ENCODE measurements at places on chromosomes 5 and 9.

- no peak for DNase-seq
Measured at GRCh38 chr9:135165756-135166519, 78.5 kb downstream of the OLFM1 start.

GRCh38 chr5:37071901-37072581 lies 177.1 kb downstream of the CPLANE1 start:
- no peak for DNase-seq

DNA sequence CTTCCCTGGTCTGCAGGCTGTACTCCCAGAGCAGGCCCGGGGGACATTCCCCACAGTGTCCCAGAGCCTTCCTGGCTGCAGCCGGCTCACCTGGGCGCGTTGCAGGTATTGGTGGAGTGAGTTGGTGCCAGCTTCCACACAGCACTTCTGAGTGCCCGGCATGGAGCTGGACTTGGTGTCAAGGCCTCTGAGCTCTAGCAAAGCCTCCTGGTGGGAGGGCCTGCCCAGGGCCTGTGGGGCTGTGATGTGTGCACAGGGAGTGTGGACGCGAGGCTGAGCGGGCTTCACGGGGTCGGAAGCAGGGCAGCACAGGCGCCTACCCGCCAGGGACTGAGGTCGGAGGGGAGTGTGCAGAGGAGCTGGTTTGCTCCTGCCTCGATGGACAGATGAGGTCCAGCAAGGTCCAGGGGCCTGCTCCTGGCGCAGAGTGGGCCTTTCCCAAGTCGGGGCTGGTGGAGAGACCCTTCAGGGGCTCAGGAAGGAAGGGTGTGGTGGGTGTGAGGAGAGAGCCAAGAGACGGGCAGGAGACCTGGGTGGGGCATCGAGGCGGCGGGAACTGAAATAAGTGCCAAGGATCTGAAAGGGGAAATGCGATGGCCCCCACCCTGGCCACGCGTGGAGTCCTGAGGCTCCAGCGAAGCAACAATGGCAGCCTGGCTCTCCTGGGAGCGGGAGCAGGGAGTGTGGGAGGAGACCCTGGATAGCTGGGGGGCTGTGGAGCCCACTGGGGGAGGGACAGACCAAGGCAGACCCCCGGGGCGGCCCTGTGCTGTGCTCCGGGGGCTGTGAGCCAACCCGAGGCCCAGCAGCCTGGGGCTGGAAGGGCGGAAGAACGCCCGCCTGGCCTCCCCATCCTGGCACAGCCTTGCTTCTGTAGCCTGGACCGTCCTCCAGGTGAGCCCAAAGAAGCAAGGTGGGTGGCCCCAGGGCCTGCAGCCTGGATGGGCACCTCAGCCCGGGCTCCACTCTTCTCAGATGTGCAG lies 78.4 kb downstream of the RXRA start:
- no peak for DNase-seq

- DNase-seq, result peak; percentile 85
Measured at GRCh38 chr9:111599092-111599954, at the start of gene PTGR1. PTGR1 (minus strand) TSS chr9:111599647; CDS start chr9:111597422, 2,225 bp downstream.

- DNase-seq, result no peak
Measured at GRCh38 chr9:93668261-93668871, 92.0 kb downstream of the PHF2 start.

GRCh38 chr5:90802474-90803317 lies 244.1 kb downstream of the ADGRV1 start:
- peak; percentile 27 for DNase-seq

- no peak for DNase-seq
Measured at GRCh38 chr9:1155602-1156001, 105.4 kb downstream of the DMRT2 start.

- DNase-seq, result no peak
Measured at GRCh38 chr5:142425286-142426065, 100.7 kb upstream of the SPRY4 start.

DNA sequence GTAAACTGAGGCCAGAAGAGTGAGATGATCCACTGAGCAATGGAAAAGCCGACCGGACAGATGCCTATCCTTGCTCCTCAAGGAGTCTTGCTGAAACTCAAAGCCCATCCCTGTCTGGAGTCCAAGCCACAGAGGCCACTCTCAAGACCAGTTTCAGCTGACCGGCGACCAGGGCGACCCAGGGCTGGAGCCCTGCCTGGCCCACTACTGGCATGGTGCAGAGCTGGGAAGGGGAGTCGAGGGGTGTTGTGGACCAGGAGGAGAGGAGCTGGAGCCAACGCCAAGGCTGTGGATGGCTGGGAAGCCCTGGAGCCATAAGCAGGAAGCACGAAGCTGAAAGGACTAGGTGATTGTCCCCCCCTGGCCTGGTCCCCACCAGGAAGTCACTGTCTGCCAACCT lies 22.1 kb downstream of the FAM163B start:
- DNase-seq, result no peak

GRCh38 chr5:168357876-168358275 lies 66.4 kb downstream of the WWC1 start:
- no peak for DNase-seq

GRCh38 chr5:68555907-68556681 lies 340.5 kb downstream of the PIK3R1 start:
- DNase-seq, result no peak

- peak; percentile 52 for DNase-seq
Measured at GRCh38 chr9:121895818-121896544, 197.1 kb downstream of the TTLL11 start.

DNA sequence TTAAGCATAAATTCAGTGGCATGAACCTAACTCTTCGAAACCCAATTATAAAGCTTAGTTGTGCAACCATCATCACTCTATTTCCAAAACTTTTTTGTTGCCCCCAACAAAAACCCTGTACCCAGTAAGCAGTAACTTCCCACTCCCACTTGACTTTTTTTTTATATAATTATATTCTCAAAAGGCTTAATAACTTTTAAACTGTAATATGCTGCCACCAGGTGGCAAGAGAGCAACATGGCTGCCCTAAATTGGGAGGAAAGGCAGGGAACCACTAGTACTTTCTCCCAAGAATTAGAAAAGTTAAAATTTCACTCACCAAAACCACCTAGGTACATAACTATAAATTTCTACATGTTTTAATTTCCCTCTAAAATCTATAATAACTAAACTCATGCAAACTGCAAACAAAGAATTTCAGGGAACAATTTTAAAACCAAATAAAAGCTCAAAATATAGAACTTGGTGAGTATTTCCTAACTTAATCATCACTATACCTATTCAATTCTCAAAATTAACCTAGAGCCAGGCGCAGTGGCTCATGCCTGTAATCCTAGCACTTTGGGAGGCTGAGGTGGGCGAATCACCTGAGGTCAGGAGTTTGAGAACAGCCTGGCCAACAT lies 50.2 kb upstream of the RNF38 start:
- peak; percentile 30 for DNase-seq

DNA sequence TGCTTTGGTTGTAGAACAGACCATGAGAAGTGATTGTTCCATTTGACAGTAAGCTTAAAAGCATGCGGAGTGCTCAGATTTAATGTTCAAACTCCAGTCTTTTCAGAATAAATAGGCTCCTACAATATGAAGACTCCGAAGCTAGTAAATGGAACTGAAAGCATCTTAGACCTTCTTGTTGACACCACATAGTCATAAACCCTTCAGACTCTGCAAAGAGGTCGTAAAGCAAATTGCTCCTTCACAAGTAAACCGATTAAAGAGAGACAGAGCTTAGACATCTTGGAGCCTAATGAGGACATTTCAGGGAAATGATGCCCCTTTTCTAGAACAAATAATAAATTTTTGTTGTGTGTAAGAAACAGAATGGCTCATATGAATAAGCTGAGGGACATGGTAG lies 511.0 kb upstream of the RIOK2 start:
- DNase-seq, result no peak

- DNase-seq, result no peak
Measured at GRCh38 chr5:89216606-89217005, 333.6 kb upstream of the MEF2C start.

DNA sequence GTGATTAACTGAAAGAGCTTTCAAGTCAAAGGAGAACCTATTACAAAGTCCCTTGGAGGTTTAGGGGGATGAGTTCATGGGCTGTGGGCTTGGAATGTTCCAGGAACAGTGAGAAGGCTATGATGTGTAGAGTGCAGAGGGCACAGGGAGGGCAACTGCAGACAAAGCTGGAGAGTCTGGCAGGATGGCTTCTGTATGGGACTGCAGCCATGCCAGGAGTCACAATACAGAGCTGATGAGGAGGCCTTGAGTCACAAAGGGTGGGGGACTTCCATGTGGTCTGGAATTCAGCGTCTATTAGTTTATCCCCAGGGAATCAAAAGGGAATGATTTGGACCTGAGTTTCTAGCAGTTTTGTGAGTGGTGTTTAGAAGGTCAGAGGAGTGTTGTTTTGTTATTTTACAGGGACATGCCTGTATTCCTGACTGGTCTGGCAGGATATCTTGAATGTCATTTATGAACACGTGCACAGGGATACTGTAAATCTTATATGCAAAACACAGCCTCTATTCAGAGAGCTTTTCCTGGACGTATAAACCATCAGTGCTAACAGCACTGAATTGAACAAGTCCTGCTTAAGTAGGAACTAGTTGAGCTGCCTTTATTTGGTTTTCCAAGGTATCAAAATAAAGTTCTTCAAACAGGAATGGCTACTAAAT lies 14.3 kb upstream of the TEK start:
- DNase-seq, result no peak

DNA sequence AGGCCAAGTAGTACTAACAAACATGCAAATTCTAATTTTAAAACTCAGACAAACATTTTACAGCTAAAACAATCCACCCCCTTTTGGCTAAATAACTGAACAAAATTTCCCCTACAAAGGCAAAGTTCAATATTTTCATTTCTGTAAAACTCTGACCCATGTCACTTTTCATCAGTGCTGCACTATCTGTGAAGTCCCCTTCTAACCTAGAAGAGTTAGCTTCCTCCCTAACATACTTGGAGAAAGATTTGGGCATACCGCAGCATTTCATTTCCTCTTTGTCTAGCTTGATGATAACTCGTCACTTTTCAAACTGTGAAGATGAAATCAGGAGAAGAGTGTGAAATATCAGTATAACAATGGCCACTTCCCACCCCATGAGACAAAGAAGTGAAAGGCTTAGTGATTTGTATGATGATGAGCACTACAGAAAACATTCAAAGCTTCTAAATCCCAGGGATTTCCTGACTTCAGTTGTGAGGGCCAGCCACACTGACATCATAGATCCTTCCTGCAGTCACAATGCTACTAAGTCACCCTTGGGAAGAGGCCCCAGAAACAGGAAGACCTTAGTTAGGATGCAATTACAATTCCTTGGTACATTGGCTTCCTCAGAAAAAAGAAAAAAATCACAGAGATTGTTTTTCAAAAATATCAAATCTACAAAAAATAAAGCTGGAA lies at the start of gene FAM81B:
Gene FAM81B, plus strand, starts transcription at position 555 of the 681 bp plus-strand sequence. Its CDS starts 24 bp downstream, at position 579.
- no peak for DNase-seq

GRCh38 chr9:137163365-137163715 lies 6.5 kb downstream of the LRRC26 start:
- DNase-seq, result no peak

DNA sequence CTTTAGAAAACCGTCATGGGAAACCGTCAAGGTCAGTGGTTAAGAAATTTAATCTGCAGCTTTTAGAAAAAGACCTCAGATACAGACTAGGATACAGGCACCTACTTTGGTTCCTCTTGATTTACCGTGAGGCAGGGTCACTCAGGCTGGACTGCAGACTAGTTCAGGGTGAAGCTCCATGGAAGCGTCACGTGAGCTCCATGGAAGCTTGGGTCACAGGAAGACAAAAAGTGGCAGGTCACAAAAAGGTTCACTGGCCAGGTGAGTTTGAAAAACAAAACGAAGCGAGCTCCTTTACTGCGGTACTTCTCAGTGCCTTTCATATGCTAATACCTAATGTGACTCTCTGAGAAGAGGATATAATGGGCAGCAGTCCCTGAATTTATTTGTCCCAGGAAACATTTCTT lies 43.0 kb downstream of the PRRC2B start:
- DNase-seq, result no peak

GRCh38 chr9:4550777-4551484 lies 60.7 kb downstream of the SLC1A1 start:
- no peak for DNase-seq

DNA sequence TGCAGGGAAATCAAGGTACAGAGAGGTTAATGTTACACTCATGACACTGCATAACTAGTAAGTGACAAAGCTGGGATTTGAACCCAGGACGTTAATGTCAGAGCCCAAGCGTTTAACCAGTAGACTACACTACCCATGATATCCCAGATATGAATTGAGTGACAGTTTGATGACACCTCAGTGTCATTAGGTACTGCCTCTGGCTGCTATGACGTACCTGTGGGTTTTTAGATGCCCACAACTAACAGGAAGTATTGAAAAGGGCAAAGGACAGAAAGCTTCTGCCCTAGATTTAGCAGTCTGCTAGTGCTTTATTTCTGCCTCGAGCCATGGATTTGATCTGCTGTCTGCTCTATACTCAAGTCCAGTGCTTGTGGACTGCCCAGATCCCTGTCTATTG lies 56.2 kb downstream of the GLRA1 start:
- no peak for DNase-seq

- DNase-seq, result no peak
Measured at GRCh38 chr9:4849369-4849768, 56.6 kb downstream of the RCL1 start.

DNA sequence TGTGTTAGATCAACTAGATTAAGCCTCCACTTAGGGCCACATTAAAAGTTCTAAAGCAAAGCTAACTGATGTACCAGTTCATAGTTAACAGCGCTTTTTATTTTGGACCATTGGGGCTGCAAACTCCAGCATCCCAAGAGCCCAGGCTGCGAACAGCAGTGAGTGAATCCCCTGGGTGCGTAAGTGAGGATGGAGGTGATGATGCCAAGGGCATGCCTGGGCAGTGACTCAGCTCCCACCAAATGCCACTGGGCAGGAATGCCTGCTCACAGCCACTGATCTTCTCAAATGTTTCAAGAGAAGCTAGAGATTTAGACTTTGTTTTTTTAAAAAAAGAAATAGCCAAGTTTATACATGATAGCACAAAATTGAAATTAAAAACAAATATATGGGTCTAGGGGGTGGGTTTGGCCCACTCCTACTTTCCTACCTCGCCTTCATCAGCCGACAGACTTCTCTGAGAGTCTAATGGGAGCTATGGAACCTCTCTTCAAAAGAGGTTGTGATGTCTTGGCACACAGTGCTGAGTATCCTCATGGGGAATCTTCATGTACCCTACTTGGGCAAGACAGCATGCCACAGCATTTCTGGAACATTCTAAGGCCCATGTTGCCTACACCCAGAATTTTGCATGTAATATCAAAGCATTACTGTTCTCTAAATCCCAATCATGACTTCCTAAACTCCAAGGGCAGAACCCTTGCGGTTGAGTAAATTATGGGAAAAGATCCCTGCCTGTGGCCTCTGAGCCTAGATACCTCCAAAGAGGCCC lies 398.1 kb downstream of the EBF1 start:
- DNase-seq, result no peak

DNA sequence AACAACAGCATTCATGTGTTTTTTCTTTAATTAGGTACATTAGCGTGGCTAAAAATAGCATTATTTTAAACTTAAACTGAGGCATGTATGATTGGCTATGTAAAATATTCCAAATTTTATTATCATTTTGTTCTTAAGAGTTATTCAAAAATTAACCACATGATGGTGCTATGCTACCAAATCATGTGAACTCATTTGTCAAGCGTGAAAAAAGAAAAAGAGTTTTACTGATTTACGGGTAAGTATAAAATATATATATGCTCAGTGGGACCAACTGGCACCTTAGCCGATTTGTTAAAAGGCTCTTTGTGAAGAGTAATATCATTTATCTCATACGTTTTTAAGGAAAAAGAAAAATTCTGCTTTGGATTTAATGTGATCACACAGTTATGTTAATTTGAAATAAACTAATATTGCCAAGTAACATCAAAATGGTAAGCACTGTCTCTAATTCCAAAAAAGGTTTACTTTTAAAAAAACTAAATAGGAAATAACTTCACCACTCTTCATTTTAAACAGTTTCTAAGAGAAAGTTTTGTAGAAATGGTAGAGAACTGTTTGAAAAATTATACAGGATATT lies 1042.3 kb downstream of the CDH12 start:
- DNase-seq, result no peak

Data from colonic mucosa (tissue), 4 donors.